Aorta (tissue), 5 donors: ENCODE measurements at places on chromosomes 2 and 18. TPM values are rescaled to one million over a fixed set of nuclear protein-coding genes. Genes with fewer than 3 reads are reported as not detected.
A peak's percentile ranks its signal among the peaks of the same experiment; 100 is the strongest.

DNA sequence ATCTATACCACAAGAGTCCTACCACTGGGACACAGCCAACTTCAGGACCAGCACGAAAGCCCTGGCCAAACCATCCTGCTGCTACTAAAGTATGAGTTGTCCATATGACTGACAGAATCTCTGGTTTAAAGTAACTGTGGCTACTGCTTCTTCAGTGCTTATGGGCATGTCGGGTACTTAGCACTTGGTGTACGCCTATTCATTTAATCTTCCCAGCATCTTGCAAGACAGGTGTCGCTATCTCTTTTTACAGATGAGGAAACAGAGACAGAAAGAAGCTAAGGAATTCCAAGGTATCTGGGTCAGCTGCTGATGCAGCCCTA is 203.4 kb upstream of the ID2 start:
- no peaks in the 10 kb centered on the region for H3K27me3 ChIP-seq
- DNase-seq: no peak
- H3K4me3 ChIP-seq: no peak overlapping the region
- H3K27ac ChIP-seq: no peak overlapping the region
- H3K36me3 ChIP-seq: no peaks in the 10 kb centered on the region
- no peaks in the 10 kb centered on the region for H3K4me1 ChIP-seq

DNA sequence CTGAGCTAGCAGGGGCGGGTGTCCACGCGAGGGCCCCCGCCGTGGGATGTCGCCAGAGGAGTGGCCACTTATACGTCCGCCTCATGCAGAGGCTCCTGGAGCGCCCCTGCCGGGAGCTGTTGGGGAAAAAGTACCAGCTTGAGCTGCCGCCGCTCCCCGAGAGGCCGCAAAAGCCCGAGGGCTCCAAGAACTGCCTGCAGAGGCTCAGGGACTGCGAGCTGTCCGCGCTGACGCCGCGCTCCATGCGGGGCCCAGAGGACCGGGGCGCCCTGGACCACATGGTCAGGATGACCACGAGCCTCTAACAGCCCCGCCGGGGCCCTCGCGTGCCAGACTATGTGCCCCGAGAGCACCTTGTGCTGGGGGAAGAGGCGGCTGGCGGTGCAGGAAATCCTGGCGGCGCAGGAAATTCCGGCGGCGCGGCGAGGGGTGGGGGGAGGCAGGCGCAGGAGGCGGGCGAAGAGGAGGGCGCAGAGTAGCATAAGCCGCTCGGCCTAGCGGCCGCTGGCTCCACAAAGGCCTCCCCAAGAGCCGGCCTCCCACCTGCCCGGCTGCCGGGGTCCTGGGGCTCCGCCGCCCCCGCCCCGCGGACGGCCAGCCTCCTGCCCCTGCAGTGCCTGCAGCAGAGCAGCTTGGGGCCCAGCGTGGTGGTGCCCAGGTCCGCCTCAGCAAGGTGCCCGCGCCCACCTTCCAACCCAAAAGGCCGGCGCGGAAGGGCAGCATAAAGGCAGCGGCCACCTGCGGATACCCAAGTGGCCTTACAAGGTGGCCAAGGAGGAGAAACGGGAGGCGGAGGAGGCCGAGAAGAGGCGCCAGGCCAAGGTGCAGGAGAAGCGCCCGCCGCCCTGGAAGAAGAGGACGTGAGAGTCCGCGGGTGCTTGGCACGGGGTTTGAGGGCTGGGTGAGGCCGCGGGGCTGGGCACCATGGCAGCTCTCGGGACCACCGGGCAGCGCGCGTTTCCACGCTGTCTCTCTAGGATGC is 42.1 kb upstream of the TRIM43B start:
- H3K27ac ChIP-seq: no peak overlapping the region
- peak; percentile 89 for DNase-seq
- H3K4me3 ChIP-seq: peak overlapping the region; percentile 45

DNA sequence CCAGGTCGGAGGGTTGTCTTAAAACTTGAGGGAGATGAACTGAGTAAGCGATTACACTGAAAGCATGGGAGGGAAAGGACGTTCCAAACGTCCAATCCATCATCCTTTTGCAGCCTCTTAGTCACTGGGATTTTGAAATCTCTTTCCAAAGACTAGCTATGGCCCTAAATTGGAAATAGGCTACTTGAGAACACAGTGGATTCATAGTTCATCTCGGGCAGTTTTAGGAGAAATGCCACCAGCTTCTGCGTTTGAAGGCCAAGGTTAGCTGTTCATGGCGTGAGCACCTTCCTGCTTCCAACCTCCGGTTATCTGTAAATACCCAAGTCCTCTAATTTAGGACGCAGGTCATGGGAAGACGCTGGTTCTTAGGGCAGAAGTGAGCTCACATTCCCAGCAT is 821 bp upstream of the EML6 start:
- no peak for DNase-seq
- H3K4me1 ChIP-seq: no peaks in the 10 kb centered on the region
- no peaks in the 10 kb centered on the region for H3K27me3 ChIP-seq
- H3K27ac ChIP-seq: no peak overlapping the region
- no peaks in the 10 kb centered on the region for H3K36me3 ChIP-seq
- peak overlapping the region; percentile 56 for H3K4me3 ChIP-seq

DNA sequence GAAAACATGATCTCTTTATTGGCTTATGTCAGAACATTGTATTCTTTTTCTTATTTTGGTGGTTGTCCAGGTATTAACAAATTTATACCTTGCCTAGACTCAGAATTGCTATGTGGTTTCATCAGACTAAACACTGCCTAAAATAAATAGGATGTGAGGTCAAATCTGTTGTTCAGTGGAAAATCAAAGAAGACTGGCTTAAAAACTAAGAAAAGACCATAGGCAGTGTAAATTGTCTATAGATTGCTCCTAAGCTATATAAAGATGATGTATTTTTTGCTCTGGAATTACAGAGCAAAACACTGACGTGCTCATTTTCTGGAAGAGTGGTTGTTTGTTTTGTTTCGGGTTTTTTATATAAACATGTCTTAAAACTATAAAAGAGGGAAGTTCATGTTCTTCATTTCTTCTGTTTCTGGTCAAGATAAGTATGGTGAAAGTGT is 266.0 kb downstream of the ALPK2 start:
- H3K27ac ChIP-seq: no peak overlapping the region
- no peaks in the 10 kb centered on the region for H3K4me1 ChIP-seq
- no peak for DNase-seq
- no peaks in the 10 kb centered on the region for H3K27me3 ChIP-seq
- H3K4me3 ChIP-seq: no peak overlapping the region
- H3K36me3 ChIP-seq: no peaks in the 10 kb centered on the region

DNA sequence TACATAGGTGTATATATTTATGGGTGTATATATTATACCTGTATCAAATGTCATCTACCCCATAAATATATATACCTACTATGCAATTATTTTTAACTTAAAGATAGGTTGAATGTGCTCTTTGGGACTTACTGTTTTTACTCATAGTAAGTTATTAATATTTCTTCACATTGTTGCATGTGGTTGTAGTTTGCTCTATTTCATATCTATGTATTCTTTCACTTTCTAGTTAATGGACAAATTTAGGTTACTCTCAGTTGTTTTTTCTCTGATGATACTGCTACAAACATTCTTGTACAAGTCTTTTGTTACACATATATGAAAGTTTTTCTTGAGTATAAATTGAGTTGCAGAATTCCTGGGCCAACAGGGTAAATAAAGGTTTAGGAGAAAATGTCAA is 601.8 kb upstream of the ID2 start:
- H3K27ac ChIP-seq: no peak overlapping the region
- no peak for DNase-seq
- H3K4me3 ChIP-seq: no peak overlapping the region
- no peaks in the 10 kb centered on the region for H3K4me1 ChIP-seq
- no peaks in the 10 kb centered on the region for H3K27me3 ChIP-seq

- H3K36me3 ChIP-seq: no peaks in the 10 kb centered on the region
- no peak overlapping the region for H3K27ac ChIP-seq
- no peak overlapping the region for H3K4me3 ChIP-seq
- H3K27me3 ChIP-seq: no peaks in the 10 kb centered on the region
These were observed 75.9 kb downstream of the HRH4 start for GRCh38 chr18:24536326-24536725.

DNA sequence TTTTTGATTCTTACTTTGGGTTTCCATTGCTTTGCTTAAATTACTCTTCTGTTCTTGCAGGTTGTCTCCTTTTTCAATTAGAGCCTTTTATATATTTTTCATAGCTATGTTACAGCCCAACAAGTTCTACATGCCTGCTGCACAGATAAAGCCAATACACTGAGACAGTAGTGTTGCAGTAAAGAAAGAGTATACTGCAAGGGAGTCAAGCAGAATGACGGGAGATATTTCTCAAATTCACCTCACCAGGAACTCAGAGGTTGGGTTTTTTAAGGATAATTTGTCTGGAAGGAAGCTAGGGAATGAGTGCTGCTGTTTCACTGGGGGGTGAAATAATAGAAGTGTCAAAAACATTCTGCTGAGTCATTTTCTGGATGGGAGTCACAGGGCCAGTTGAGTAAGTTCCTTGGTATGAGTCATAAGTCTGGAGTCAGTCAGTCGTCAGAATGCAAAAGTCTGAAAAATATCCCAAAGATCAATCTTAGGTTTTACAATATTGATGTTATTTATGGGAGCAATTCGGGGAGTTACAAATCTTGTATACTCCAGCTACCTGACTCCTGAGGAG is 193.0 kb upstream of the RGPD4 start:
- H3K27ac ChIP-seq: no peak overlapping the region
- no peak overlapping the region for H3K4me3 ChIP-seq
- H3K27me3 ChIP-seq: no peaks in the 10 kb centered on the region
- H3K4me1 ChIP-seq: no peaks in the 10 kb centered on the region
- H3K36me3 ChIP-seq: no peaks in the 10 kb centered on the region

GRCh38 chr2:230258483-230258882 is 32.9 kb downstream of the SP140 start:
- no peaks in the 10 kb centered on the region for H3K27me3 ChIP-seq
- DNase-seq: no peak

DNA sequence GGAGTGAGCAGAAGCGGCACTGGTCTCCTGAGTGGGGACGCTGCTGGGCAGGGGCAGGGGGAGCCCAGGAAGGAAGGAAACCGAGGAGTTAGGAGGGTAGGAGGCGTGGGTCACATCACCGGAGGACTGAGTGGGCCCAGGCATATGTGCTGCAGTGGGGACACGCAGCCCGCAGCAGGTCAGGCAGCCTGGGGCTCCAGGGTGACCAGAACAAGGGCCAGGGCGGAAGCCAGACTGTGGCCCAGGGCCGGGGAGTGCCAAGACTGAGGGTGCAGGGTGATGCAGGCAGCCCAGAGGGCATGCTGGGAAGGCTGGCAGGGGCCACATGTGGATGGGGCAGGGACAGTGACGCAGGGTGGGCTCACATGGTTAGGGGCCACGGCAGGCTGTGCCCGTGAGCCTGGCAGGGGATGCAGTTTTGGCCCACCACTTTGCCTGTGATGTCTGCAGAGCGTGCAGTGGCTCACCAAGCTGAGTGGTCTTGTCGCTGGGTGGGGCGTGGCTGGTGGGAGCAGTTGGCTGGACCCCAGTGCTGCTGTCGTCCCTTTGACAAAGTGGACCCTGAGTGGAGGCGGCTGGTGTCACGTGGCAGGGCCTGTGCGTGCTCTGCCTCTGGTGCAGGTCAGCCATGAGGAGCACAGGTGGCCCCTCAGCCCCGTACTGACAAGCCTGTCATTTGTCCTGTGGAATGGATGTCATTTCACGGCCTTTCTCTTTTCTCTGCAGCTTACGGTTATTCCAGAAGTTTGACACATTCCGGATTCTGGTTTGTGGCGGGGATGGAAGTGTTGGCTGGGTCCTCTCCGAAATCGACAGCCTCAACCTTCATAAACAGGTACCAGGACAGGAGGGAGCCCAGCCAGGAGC is 87.1 kb downstream of the DGKD start:
- no peaks in the 10 kb centered on the region for H3K27me3 ChIP-seq
- no peaks in the 10 kb centered on the region for H3K36me3 ChIP-seq
- H3K27ac ChIP-seq: no peak overlapping the region
- no peak overlapping the region for H3K4me3 ChIP-seq
- no peaks in the 10 kb centered on the region for H3K4me1 ChIP-seq

GRCh38 chr2:228197504-228197903 is 16.0 kb upstream of the SPHKAP start:
- H3K27ac ChIP-seq: no peak overlapping the region
- no peaks in the 10 kb centered on the region for H3K27me3 ChIP-seq
- no peaks in the 10 kb centered on the region for H3K36me3 ChIP-seq
- no peaks in the 10 kb centered on the region for H3K4me1 ChIP-seq
- no peak for DNase-seq
- no peak overlapping the region for H3K4me3 ChIP-seq

DNA sequence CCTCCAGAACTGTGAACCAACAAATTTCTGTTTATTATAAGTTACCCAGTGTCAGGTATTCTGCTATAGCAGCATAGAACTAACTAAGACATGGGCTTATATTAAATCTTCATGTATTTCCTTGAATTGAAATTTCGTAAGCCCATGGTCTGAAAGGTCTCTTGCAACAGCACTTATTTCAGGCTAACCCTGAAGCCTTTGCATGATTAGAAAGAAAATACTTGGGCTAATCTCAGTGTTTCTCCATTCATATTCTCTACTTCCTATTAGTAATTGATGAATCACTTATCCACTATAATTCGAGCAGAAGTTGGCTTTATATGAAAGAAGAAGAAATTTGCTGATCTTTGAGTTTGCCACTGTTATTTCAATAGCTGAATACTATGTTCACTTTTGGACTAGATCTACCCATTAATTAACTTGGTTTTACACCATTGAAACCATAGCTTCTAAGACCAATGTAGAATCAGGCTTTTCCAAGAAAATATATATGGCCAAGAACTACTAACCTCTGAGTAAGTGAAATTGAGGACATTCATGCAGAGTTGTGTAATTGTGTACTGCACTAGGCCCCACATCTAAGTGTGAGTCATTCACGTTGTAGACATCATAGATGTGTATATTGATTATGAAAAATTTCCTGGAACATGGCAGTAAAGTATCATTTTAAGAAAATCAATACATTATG is 731.6 kb downstream of the SOCS6 start:
- no peaks in the 10 kb centered on the region for H3K36me3 ChIP-seq
- H3K4me3 ChIP-seq: no peak overlapping the region
- no peak overlapping the region for H3K27ac ChIP-seq
- DNase-seq: no peak
- no peaks in the 10 kb centered on the region for H3K4me1 ChIP-seq
- H3K27me3 ChIP-seq: no peaks in the 10 kb centered on the region

DNA sequence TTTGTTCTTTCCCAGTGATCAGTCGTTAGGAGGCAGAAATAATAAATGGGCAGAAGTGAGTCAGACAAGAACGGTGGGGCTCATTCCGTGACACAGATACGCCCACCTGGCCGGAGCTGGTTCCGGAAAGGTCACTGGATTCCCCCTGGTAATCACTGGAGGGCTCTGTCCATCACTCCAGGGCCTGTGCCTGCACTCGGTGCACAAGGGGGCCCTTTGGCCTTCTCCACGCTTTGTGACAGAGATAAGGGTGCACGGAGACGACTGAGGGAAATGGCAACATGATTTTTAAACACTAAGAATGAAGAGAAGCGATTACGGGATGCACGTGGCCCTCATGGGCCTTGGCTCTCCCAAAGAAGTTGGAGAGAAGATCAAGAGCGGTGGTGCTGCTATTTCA is 84.4 kb downstream of the PTGR3 start:
- H3K27me3 ChIP-seq: no peaks in the 10 kb centered on the region
- H3K27ac ChIP-seq: no peak overlapping the region
- no peak overlapping the region for H3K4me3 ChIP-seq

The MYO5B gene
- total RNA-seq: 4.5 TPM

The ESPNL gene
- not detected for total RNA-seq

The SIX3 gene
- not detected for total RNA-seq

The FNDC4 gene
- total RNA-seq: 12.1 TPM

The ABHD1 gene
- total RNA-seq: not detected
